Activated naive CD4-positive, alpha-beta T cell treated with anti-CD3 and anti-CD28 coated beads for 36 hours (primary cell): ENCODE measurements at places on chromosomes 7 and 10.

DNA sequence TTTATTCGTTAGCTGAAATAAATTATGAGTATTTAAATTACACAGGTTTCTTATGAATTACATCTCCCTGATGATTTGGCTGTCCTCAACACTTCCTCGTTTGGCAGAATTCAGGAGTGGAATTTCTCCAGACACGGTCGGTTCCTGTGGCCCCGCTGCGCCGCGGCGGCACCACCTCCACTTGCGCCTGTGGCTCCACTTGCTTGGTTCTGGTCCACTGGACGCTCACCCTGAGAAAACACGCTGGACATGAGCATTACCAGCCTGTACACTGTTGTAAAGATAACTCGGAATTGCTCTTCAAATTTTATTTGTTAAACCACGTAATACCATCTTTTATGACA is 85.3 kb downstream of the ZNF33B start:
- no peaks in the 10 kb centered on the region for H3K27me3 ChIP-seq
- DNase-seq = no peak
- peaks cover 30% of the 10 kb centered on the region for H3K4me1 ChIP-seq
- H3K4me3 ChIP-seq = peak overlapping the region; percentile 87
- peak overlapping the region; percentile 70 for H3K27ac ChIP-seq
- peaks cover 31% of the 10 kb centered on the region for H3K36me3 ChIP-seq

DNA sequence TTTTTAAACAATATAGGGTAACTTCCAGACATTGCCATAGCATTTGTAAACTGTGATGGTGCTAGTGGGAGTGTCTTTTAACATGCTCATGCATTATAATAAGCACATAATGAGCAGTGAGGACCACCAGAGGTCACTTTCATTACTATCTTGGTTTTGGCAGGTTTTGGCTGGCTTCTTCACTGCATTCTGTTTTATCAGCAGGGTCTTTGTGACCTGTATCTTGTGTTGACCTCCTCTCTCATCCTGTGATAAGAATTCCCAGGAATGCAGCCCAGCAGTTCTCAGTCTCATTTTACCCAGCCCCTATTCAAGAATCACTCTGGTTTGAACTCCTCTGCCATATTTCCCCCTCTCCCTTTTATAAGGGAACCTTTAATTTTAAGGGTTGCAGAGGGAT is 91.3 kb downstream of the ZNF467 start:
- H3K4me3 ChIP-seq = no peak overlapping the region
- no peak for DNase-seq
- H3K27me3 ChIP-seq = peaks cover 27% of the 10 kb centered on the region
- H3K27ac ChIP-seq = no peak overlapping the region
- no peaks in the 10 kb centered on the region for H3K4me1 ChIP-seq

DNA sequence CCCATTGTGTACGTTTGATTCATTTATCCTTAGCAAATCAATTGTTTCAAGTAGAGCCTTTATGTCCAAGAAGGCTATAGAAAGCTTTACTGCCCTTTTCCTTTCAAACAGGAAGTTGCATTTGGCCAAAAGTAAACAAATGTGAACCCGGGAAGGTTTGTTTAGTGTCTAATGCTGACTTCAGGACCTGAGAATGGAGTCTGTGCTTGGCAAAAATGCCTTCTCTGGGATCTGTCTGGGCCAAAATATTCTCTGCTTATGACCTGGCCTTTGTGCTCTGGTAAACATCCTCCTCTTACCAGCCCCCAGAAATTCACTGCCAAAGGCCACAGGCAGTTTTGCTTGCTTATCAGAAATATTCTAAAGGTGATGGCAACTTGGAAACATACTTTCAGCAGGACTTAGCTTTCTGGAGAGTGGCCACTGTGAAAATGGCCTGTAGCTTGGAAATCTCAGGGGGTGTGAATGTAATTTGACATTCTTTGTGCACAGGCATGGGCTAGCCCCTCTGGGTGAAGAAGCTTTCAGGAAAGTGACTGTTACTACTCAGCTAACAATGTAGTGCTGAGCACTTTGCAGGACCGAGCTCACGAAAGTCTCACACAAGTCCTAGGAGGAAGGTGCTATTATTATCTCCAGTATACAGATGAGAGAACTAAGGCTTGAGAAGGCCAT is 199.5 kb downstream of the PTEN start:
- DNase-seq = no peak
- H3K4me3 ChIP-seq = no peak overlapping the region
- H3K27me3 ChIP-seq = peaks cover 11% of the 10 kb centered on the region
- peaks cover 63% of the 10 kb centered on the region for H3K4me1 ChIP-seq
- H3K27ac ChIP-seq = no peak overlapping the region

DNA sequence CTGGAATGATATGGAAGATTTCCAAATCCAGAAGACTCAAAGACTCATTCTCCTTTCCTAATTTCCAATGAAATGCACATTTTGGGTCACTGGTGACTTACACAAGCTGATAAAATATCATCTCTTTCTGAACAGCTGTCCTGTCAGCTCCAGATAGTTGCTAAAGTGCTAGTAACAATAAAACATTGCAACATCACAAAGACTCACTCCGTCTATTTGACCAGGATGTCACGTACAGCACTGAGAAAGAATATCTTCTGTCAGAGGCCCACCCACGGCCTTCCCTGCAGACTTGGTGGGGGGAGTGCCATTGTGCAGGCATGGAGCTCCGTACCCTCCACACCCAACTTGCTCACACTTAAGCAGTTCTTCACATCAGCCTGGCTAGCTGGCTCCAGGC is 78.9 kb upstream of the EGR2 start:
- no peak for DNase-seq
- H3K27ac ChIP-seq = no peak overlapping the region
- H3K4me1 ChIP-seq = no peaks in the 10 kb centered on the region
- H3K27me3 ChIP-seq = peaks cover 8% of the 10 kb centered on the region
- no peak overlapping the region for H3K4me3 ChIP-seq
- H3K36me3 ChIP-seq = no peaks in the 10 kb centered on the region

DNA sequence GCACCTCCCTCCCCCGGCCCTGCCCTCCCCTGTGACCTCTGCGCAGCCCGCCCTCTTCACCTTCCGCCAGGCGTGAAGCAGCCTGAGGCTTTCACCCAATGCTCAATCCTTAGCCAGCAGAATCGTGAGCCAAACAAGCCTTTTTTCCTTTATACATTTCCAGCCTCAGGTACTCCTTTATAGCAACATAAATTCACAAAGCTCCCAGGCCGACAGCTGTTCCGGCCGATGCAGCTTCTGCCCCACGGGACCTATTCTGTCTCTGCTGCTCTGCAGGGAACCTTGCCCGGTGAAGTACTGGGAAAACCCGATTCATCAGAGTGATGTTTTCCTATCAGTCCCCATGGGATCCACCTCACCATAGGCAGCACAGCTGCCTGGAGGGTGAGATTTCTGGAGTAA is 87.4 kb downstream of the CHST15 start:
- H3K4me3 ChIP-seq = no peak overlapping the region
- DNase-seq = no peak
- no peaks in the 10 kb centered on the region for H3K27me3 ChIP-seq
- H3K4me1 ChIP-seq = no peaks in the 10 kb centered on the region
- no peak overlapping the region for H3K27ac ChIP-seq
- H3K36me3 ChIP-seq = no peaks in the 10 kb centered on the region

GRCh38 chr7:3307435-3307834 is 6.4 kb downstream of the SDK1 start:
- peaks cover 6% of the 10 kb centered on the region for H3K27me3 ChIP-seq
- no peak overlapping the region for H3K4me3 ChIP-seq
- DNase-seq = no peak

DNA sequence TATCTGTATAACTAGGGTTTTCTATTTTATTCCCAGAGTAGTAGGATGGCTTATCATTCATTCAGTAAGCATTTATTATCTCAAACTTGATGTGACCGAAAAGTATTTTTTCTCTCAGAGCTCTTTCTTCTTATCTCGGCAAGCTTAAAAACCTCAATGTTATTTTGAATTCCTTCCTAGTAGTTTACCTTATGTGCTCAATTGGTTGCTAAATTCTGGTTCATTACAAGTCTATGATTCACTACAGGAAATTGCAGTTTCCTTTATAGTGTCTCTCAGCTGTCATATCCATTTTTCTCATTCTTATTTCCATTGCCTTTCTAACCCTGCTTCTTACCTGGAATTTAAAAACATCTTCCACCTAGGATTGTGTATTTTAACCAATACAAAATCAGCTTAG is 12.6 kb upstream of the ICA1 start:
- H3K4me3 ChIP-seq = no peak overlapping the region
- H3K4me1 ChIP-seq = no peaks in the 10 kb centered on the region

DNA sequence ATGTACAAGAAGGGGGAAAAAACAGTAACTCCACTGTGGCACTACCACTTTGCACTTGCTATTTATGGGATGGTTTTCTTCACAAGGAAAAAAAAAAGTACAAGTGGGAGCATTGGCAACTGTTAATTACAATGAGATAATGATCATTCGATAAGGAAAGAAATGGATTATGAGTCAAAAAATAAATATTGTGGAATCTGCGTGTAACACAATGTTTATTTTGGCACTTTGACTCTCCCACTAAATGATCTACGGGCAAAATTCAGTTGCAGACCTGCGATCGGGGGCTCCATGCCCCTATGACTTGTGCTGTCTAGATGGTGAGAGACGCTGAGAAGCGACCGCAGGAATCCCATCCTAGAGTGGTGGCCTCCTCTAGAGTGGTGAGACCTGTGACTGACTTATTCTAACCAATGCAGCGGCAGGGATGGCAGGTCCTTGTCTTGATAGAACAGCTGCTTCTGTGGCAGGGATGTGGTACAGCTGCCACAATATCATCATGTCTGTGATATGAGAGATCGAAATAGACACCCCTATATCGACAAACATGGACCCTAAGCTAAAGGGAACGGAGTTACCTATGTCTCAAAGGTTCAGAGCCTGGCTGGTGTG is 345.0 kb upstream of the KLF6 start:
- DNase-seq = no peak
- peaks cover 9% of the 10 kb centered on the region for H3K4me1 ChIP-seq
- H3K27ac ChIP-seq = no peak overlapping the region
- peaks cover 4% of the 10 kb centered on the region for H3K36me3 ChIP-seq

GRCh38 chr7:8724080-8724718 is 290.8 kb downstream of the NXPH1 start:
- H3K4me1 ChIP-seq = no peaks in the 10 kb centered on the region
- H3K4me3 ChIP-seq = no peak overlapping the region
- DNase-seq = peak; percentile 47
- no peaks in the 10 kb centered on the region for H3K36me3 ChIP-seq
- H3K27me3 ChIP-seq = no peaks in the 10 kb centered on the region

GRCh38 chr7:29453021-29453420 is 110.6 kb upstream of the PRR15 start:
- H3K27ac ChIP-seq = no peak overlapping the region
- no peaks in the 10 kb centered on the region for H3K27me3 ChIP-seq
- no peak for DNase-seq
- H3K36me3 ChIP-seq = no peaks in the 10 kb centered on the region
- H3K4me3 ChIP-seq = no peak overlapping the region
- no peaks in the 10 kb centered on the region for H3K4me1 ChIP-seq

- H3K27me3 ChIP-seq = no peaks in the 10 kb centered on the region
- DNase-seq = no peak
- no peaks in the 10 kb centered on the region for H3K36me3 ChIP-seq
- H3K4me1 ChIP-seq = no peaks in the 10 kb centered on the region
- no peak overlapping the region for H3K27ac ChIP-seq
- no peak overlapping the region for H3K4me3 ChIP-seq
Observed at GRCh38 chr7:11538751-11539299, 293.2 kb downstream of the THSD7A start.

- no peak overlapping the region for H3K27ac ChIP-seq
- no peaks in the 10 kb centered on the region for H3K4me1 ChIP-seq
- no peaks in the 10 kb centered on the region for H3K36me3 ChIP-seq
- no peaks in the 10 kb centered on the region for H3K27me3 ChIP-seq
- no peak overlapping the region for H3K4me3 ChIP-seq
Observed at GRCh38 chr7:139873593-139874301, 44.7 kb downstream of the TBXAS1 start.

GRCh38 chr7:30988351-30989005 is 24.7 kb downstream of the GHRHR start:
- peaks cover 26% of the 10 kb centered on the region for H3K27me3 ChIP-seq
- no peak for DNase-seq
- H3K36me3 ChIP-seq = no peaks in the 10 kb centered on the region
- H3K4me1 ChIP-seq = peaks cover 3% of the 10 kb centered on the region
- H3K27ac ChIP-seq = no peak overlapping the region
- H3K4me3 ChIP-seq = no peak overlapping the region

DNA sequence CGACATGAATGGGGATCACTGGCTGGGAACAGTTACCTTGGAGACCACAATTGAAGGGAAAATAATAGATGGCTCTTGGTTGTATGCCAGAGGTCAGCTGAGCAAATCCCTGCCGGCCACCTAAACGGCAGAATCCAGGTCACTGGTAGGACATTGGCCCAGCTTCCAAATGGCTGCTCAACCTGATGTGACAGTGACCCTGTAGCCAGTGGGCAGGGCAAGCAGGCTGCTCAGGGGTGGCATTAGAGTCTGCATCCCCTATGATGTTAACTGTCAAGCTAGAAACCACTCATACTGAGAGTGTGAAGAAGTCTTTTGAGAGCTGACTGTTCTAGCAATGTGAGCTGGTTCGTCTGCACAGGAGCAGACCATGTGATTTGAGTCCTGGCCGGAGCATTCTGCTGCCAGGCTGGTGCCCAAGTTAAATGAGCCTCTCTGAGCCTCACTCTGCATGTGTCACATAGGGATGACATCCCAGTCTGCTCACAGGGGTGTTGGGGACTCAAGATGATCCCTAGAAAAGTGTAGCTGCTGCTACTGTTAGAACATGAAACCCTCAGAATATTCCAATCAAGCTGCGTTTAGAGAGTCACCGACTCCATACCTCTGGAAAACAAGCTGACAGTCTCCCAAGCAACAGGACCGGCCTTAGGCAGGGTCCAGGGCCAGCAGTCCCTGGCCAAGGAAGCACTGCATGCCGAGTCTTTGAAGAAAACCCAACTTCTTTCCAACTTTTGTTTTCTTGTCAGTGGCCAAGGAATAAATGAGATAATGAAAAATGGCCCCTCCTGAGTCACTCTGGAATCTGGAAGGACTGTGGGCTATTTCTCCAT is 69.7 kb downstream of the VWA2 start:
- DNase-seq = no peak
- H3K27ac ChIP-seq = no peak overlapping the region
- no peaks in the 10 kb centered on the region for H3K27me3 ChIP-seq

- no peak for DNase-seq
- H3K27ac ChIP-seq = no peak overlapping the region
- H3K4me3 ChIP-seq = no peak overlapping the region
Observed at GRCh38 chr7:15099074-15099473, 196.5 kb upstream of the DGKB start.

DNA sequence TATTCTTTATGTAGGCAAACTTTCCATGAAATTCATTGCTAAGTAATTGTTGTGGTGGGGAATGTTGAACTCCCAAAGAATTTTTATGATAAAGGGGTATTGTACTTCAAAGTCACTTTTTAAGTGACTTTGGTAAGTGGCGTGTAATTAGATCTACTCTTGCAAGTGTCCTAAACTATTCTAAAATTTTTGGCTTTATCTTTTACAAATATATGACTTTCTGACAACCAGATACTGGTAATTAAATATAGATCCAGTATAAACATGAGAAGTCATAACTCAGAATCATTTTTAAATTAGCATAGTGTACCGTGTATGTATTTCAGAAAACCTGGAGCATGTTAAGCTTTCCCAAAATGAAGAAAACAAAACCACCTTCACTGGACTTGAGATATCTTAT is 84.7 kb upstream of the HGF start:
- H3K27ac ChIP-seq = no peak overlapping the region
- no peaks in the 10 kb centered on the region for H3K36me3 ChIP-seq
- DNase-seq = no peak
- H3K4me1 ChIP-seq = no peaks in the 10 kb centered on the region
- no peak overlapping the region for H3K4me3 ChIP-seq
